ENCODE measurements at places on chromosomes 7 and 10. TPM values are rescaled to one million over a fixed set of nuclear protein-coding genes. Genes with fewer than 3 reads are reported as not detected.

FOXI2 gene
- total RNA-seq = not detected

NKX6-2 gene
- total RNA-seq = not detected

LAMB4 gene
- total RNA-seq = 0.13 TPM

SEMA3E gene
- 0.18 TPM for total RNA-seq

CFAP69 gene
- total RNA-seq = 0.21 TPM

RSU1 gene
- total RNA-seq = 179 TPM

CLDN4 gene
- total RNA-seq = not detected

C7orf33 gene
- total RNA-seq = not detected

ADARB2 gene
- not detected for total RNA-seq

DOCK1 gene
- total RNA-seq = 60.4 TPM

ASB13 gene
- 4.2 TPM for total RNA-seq

DNA sequence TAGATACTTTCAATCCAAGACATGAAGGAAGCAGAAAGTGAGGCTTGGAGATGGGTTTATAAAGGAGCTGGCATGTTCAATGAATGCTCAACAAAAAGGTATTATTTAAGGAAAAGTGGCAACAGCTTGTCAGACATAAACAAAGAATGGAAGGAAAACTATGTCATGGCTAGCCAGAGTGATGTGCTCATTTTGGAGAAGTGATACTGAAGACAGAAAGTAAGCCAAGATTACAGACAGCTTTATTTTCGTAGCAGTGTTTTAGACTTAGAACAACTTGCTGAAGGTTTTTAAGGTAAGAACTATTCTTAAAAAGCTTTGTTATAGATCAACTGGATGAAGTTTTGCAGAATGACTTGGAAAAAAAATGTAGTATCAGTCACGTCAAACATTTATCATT lies 160.5 kb upstream of the FERD3L start:
- DNase-seq = no peak

GRCh38 chr7:111029574-111030251 lies 61.2 kb upstream of the LRRN3 start:
- no peak for DNase-seq

DNA sequence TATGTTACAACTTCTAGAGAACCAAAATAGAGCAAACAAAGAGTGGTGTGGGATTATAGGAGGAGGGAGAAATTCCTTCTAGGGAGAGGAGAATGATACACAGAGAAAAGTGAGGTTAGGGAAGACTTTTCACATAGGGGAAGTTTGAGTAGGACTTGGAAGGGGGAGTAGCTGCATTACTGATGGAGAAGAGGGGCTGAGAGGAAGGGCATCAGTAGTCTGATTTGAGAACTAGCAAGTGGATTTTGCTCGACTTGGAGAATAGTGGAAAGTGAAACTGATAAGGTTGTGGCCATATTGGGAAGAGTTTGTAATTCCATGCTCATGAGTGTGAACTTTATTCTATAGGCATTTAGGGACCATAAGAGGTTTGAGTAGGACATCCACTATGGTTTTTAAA lies 6.1 kb downstream of the NRF1 start:
- DNase-seq = no peak

- DNase-seq = no peak
These were observed 23.4 kb upstream of the DPYSL4 start for GRCh38 chr10:132163278-132163765.

DNA sequence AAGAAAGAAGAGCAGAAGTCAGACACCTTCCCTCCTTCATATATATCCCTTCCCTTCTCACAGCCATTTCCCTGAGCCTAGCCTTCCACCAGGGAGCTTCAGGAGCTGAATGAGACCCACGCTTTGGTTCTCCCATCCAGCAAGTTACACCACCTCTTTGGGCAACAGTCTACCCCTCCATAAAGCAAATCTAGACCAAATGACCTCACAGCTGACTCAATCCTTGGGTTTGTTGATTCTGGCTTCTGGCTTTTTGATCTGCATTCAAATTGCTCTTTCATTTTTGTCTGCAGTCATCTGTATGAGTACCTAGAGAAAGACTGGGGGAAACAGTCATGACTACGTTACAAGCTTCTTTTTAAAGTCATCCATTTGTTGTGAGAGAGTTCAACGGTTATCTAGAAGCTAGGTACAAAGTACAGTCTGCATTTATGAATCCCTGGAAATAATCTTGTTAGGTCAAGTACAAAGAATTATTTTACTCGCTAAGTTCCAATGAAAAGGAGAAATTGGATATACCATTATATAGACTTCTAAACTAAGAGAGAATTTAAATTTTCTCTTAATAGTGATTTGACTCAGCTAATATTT lies 86.3 kb downstream of the RAB11FIP2 start:
- DNase-seq = no peak
